Stimulated activated CD8-positive, alpha-beta memory T cell treated with anti-CD3 and anti-CD28 coated beads, Interleukin-4, amount 100 ng/mL, for 24 hours (primary cell): ENCODE measurements at places on chromosomes 6 and 20.

DNA sequence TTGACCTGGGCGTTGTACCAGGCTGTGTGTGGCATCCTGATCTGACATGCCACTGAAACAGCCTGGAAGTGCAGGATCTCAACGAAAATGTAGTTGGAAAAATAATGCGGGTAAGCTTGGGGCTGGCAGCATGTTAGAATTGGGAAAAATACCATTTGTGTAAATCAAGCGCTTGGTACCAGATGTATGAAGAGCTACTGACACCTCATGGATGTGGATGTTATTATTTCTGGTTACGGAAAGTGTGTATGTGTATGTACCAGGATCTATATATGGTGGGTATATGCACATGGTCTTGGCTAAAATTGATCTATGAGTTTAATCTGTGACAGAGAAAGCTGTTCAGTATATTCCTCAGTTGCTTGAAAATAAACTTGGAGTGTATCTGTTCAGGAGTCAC, 22.7 kb downstream of the HIVEP1 start:
- no peak for DNase-seq

- peak; percentile 28 for DNase-seq
Measured at GRCh38 chr6:45424451-45424861, 46.7 kb upstream of the SUPT3H start.

GRCh38 chr6:50742161-50742560, 28.8 kb downstream of the TFAP2D start:
- no peak for DNase-seq

DNA sequence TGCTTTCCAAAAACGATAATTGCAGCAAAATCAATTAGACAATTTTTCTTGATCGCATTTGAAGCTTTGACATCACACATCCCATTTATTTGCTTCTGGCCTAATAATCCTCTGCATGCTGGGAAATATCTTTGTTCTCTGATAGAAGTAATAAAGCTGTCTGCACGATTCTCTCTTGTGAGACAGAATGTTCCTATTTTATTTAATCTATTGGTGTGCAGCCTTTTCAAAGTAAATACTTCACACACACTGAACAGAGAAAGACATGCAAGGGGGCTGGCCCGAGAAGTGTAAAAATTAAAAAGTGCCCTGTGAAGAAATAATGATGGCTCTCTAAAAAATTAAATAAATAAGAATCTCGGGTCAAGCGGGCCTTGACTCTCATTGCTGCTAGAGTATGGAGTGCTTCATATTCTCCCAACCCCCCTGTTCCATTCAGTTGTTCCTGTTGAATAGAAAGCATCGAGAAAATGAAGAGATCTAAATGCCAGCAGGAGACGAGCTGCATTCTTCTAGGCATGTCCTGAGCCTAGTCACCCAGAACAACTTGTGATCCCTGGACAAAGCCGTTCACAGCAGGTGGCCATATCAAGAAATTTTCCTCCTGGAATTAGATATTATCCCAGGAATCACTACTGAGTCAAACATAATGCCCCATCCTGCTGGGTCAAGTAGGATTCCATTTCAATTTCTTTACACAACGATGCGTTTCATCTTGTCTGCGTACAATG, 625.9 kb upstream of the EPHA7 start:
- no peak for DNase-seq

- DNase-seq, result no peak
Measured at GRCh38 chr6:150354754-150355571, 13.8 kb upstream of the IYD start.

DNA sequence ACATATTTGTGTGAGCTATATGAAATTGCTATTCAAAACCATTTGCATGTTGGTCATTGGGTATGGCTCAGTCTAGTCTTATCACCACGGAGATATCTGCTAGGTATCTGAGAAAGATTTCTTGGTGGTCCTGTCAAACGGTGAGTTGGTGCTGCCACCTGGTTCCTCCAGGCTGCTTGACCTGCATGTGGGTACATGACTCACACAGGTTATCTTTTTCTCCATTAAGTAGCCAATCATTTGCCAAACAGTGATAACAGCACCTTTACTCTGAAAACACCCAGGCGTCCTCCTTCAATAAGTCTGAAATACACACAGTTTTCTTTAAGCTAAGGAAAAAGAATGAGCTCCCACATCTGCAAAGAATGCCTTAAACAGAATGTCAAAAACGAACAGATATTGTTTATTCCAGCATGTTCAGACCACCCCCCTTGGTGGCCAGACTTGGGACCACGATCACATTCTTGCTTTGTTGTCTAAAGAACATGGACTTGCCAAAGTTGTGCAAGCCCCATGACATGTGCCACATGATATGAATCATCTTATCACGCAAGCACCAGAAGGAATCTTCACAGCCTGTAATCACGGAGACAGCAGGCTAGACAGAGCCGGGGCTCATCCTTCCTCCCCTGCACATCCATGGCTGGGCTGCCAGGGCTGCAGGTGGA, 200.7 kb upstream of the THBS2 start:
- DNase-seq, result no peak

GRCh38 chr20:39886650-39887190, 802.3 kb downstream of the MAFB start:
- DNase-seq, result no peak

DNA sequence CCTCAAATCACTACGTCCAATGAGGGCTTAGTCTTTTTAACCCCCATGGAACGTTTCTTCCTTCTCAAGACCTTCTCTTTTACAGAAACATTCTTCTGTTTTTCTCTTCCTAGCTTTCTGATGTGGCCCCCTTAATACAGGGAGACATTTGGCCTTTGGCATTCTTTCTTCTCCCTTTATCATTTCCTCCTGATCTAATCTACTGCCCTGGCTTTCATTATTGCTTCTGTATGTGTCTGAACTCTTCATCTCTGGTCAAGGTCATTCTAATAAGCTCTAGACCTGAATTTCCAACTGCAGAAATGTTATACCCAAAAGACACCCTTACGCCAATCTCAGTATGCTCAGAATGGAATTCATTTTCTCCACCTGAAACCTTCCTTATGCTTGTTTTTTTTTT, 18.4 kb upstream of the LAMA4 start:
- DNase-seq, result no peak

GRCh38 chr6:135280375-135281136, 99.4 kb downstream of the MYB start:
- no peak for DNase-seq

DNA sequence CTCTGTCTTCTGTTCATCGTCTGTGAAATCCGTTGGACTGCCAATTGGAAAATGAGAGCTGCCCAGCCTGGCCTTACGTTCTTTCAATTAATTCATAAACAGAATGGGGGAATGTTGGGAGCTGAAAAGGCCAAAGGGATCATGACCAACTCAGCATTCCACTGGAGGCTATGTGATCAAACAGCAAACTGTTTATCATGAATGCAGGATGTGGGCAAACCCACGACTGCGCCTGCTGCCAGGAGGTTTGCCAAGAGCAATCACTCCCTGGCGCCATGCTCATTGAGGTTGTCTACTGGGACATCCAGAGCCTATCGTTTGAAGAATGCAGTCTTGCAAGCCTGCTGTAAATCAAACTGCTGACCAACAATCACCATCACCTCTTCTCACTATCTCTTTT, 9.3 kb upstream of the FKBP1A start:
- DNase-seq, result no peak

GRCh38 chr6:44512868-44513741, 125.6 kb downstream of the CDC5L start:
- no peak for DNase-seq

DNA sequence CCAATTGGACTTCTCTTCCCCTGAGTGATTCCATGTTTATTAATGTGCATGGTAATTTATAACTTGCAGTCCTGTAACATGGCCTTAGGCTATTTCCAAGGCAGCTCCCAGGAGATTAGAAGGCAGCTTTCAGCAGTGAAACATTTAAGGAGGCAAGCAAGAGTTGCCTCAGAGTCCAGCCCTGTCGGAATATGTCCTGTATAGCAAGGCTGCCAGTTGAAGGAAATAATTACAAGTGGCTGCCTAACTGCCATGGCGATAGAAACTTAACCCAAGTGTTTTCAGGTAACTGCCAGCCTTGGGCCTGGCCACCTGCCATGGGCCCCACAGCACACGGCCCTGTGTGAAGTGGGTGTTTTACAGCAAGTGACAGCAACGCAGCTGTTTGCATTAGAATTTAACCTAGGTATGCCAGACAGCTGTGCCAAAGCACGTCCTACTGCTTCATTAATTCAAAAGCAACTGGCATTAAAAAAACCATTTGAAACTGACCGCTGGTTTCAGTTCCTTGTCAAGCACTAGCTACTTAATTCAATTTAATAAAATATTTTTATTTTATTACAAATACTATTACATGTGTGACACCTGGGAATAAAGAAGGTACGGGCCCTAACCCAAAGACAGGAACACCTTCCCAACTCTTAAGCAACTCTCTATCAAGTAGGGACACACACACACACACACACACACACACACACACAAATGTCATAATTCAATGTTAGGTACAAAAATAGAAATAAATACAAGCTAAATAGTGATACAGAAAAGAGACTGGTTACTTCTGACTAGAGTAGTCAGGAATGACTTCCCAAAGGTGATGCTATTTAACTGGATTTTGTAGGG, 151.8 kb upstream of the HEY2 start:
- no peak for DNase-seq

- no peak for DNase-seq
Measured at GRCh38 chr6:137804637-137805036, 62.4 kb upstream of the TNFAIP3 start.

DNA sequence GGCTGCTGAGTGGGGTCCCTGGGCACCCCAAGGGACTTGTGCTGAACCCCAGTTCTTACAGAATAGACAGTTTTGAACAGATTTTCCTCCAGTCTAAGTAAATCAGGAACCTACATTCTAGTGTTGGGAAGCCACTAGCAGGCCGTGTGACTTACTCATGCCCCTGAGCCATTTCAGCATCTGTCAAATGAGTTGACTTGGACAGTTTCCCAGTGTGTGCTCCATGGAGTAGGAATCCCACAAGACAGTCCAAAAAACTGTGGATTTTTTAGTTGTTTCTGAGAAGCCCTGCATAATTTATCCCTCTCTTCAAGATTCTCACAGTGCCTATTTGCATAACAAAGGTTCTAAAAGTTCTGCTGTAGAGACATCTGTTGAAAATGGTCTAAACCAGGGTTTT, 2.1 kb downstream of the GABRR2 start:
- no peak for DNase-seq

GRCh38 chr20:3784216-3784853, 2.2 kb downstream of the CENPB start:
- DNase-seq, result no peak

DNA sequence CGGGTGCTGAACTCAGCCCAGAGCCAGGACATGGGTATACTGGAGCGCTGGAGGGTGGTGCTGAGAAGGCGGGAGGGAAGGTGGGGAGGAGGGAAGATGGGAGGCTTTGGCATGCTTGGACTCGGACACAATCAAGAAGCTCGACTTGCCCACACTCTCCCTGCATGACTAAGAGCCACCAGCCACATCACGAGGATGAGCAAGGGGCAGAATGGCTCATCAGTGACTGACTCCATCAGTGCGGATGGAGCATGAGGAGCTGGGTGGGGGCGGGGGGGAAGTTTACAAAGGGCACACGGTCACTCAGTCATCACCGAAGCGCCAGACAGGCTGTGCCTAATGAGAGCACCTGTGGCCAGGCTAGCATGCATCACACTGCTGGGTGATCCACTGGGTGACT, 222.8 kb downstream of the KIF16B start:
- no peak for DNase-seq

GRCh38 chr6:97205966-97206365, 77.0 kb downstream of the MMS22L start:
- DNase-seq, result no peak

DNA sequence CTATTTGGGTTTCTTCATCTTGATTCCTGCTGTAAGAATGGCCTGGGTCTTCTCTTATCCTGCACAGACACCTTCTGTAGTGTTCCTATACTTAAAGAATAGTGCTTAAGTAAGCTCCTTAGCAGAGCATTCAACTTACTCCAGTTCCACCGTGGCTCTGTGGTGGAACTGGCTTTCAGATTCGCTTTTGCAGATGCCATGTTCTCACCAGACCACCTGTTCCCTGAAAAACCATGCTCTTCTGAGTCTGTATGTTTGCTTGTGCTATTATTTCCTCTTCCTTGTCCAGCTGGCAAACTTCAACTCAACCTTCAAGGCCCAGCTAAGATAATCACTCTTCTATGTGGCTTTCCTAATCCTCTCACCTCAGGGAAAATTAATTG, 4.9 kb downstream of the ELMO2 start:
- DNase-seq, result no peak

DNA sequence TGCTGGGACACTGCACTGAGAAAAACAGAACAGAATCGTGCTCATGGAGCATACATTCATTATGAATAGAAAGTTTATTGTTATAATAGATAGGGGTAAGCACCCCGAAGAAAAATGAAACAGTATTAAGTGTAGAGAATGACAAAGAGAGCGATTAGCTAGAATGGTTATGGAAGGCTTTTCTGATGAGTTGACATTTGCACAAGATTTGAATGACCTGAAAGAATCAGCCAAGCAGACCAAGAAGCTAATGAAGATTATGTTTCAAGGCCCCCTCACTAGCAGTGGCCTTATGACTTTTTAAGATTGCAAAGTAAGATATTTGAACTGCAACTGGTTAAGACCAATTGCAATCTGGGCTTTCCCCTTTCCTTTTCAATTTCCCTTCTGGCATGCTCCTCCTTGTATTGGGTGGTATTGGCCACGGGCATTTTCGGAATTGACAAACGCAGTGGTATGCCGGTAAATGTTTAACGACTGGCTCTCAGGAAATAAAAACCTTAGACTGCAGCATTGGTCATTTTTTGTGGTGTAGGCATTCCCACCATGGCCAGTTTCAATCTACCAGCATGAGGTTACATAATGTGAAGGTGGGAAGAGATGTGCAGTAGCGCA, 120.0 kb upstream of the CITED2 start:
- no peak for DNase-seq

- DNase-seq, result no peak
Measured at GRCh38 chr20:3547906-3548305, 77.1 kb downstream of the ATRN start.

GRCh38 chr6:63813566-63814120, 178.0 kb downstream of the PHF3 start:
- no peak for DNase-seq

GRCh38 chr6:137156650-137157049, 16.8 kb downstream of the IL22RA2 start:
- no peak for DNase-seq
